NCI-H2081 treated with DMSO at 0.1 percent for 48 hours (cell line): ENCODE measurements at places on chromosomes 6 and 20.

DNA sequence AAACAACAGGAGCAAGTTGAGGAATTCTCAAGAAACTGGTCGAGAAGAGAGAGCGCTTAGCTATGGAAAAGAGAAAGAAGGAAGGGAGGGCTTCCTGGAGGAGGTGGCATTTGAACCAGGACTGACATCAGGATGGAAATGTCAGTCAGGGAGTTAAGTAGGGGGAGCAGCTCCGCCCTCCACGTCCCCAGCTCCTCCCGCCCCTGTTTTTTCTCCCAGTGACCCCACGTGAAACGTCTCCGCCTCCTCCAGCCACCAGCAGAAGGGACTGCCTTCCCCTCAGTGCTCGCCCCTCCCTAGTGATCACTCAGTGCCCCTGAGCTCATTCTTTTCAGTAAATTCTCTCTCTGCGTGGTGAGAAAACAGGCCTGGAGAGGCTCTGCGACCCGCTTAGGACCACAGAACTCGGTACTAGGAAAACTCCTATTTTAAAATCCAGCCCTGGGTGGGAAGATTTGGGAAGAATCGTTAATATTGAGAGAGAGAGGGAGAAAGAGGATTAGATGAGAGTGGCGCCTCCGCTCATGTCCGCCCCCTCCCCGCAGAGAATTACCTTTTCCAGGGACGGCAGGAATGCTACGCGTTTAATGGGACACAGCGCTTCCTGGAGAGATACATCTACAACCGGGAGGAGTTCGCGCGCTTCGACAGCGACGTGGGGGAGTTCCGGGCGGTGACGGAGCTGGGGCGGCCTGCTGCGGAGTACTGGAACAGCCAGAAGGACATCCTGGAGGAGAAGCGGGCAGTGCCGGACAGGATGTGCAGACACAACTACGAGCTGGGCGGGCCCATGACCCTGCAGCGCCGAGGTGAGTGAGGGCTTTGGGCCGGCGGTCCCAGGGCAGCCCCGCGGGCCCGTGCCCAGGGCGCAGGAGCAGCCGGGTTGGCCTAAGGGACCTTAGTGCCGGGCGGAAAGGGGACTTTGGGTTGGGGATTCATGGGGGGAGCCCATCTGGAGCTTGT is 4.6 kb downstream of the HLA-DPB1 start:
- DNase-seq: no peak

DNA sequence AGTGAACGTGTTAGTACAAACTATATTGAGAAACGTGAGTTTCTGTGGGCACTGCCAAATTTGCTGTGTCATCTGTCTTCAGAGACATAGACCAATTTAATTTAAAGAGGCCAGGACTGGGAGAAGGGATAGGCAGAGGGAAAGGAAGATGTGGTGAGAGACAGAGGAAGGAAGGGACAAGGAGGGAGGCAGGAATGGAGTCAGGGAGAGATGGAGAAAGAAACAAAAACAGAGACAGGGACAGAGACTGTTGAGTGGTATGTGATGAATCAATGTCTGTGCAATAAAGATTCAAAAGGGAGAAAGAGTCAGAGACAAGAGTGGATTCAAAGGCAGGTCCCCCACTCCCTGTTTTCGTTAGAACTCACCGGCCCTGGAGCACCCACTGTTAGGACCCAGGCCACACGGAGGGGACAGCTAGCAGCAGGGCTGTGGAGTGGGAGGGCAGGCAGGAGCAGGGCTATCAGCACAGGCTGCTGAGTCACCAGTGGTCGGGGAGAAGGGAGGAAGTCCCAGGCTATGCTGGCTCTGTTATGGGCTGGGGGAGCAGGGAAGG is 51.6 kb upstream of the CHD6 start:
- DNase-seq: no peak

GRCh38 chr6:43147691-43148477 is 23.2 kb upstream of the SRF start:
- DNase-seq: no peak

GRCh38 chr6:13877051-13877450 is 47.7 kb upstream of the RNF182 start:
- no peak for DNase-seq

GRCh38 chr6:153135681-153136080 is 4.6 kb upstream of the RGS17 start:
- no peak for DNase-seq
